Fibroblast of skin of right quadriceps (primary cell): ENCODE measurements at places on chromosomes 13 and 19.

GRCh38 chr13:21115231-21115630 lies 53.8 kb upstream of the LATS2 start:
- no peak for DNase-seq

GRCh38 chr19:29837448-29837981 lies 25.7 kb downstream of the CCNE1 start:
- no peak for DNase-seq

GRCh38 chr13:49146950-49147355 lies 73.2 kb upstream of the MLNR start:
- DNase-seq, result peak; percentile 20

GRCh38 chr19:45901912-45902650 lies at the start of gene MYPOP:
TSS of gene MYPOP (minus strand) at chr19:45902613. CDS start at chr19:45901773, 840 bp downstream.
- DNase-seq, result no peak

GRCh38 chr13:26941345-26942174 lies 181.0 kb upstream of the GPR12 start:
- peak; percentile 57 for DNase-seq

DNA sequence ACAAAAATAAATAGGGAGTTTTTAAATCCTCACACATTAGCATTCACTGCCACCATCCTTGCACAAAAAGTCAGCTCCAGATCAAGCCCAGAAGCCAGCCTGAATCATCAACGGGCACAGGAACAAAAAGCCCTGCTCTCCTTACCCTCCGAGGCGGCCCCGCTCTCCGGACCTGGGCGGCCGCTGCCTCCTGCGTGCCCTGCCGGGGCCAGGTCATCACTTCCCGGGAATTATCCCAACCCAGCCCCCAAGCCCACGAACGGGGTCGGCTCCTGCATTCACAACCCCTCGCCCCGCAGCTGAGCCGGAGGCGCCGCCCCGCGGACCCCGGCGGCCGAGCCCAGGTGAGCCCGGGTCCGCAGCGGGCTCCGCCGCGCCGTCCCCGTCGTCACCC lies 754 bp downstream of the DNAJB1 start:
- no peak for DNase-seq

GRCh38 chr13:99757756-99758459 lies 213.7 kb downstream of the ZIC5 start:
- no peak for DNase-seq

DNA sequence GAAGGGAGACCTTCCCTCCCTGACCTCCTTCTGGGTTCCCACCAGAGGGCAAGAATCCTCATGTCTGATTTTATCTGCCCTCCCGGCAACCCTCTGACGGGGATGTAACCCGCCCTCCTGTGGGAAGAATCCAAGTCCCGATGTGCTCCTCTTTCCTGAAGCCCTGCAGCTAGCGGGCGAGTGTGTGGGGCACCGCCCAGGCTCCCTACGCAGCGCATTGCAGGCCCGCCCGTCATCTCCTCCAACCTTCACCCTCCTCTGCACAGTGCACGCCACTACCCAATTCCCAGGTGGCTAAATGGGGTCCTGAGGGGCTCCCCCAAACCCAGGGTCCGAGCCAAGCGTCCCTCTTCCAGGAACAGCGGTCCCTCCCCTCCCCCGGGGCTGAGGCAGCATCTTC lies 7.3 kb downstream of the LAIR1 start:
- DNase-seq, result no peak

DNA sequence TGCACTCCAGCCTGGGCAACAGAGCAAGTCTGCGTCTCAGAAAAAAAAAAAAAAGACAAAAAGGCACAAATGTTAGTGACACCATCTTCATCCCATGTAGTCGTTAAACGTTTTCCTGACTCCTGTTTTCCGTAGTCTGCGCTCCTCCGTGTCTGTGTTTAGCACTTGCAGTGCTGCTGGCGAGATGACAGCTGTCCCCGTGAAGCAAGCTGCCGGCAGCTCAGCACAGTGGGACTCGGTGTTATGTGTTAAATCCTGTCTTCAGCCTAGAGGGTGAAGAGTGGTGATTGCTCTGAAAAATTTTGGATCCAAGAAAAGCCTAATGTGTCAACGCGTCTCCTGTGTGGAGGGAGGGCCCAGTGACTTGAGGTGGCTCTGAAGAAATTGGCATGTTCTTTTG lies 18.4 kb downstream of the UBXN6 start:
- DNase-seq, result no peak

DNA sequence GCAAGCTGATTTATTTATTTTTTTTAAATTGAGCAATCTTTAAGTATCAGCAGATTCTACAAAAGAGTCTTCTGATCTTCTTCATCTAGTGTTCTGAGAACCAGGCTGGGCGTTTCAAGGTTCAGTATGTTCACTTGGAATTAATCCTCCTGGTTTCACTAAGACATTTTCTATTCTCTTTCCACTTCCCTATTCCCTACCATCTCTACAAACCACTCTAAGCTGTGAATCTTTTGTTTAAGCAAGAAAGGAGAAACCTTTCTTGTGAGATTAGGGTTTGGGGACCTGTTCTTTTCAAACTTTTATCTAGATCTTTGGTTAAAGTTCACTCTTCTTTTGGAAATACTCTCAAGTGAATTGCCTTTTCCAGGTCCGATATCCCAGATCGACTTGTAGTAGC lies 59.3 kb downstream of the URI1 start:
- no peak for DNase-seq

GRCh38 chr19:35904311-35905068 lies 2.2 kb downstream of the HCST start:
- no peak for DNase-seq

DNA sequence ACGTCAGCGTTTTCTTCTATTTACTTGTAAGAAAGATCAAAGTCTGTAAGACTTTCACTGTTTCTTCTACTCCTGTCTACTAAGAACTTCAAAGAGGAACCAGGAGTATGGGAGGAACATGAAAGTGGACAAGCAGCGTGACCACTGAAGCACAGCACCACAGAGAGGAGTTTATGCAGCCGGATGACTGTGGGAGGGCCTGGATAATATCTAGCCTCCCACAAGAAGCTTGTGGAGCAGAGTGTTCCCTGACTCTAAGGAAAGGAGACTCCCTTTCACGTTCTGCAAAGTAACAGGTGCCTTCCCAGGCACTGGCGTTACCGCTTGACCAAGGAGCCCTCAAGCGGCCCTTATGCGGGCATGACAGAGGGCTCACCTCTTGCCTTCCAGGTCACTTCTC lies 83.6 kb upstream of the PDCD5 start:
- DNase-seq, result no peak

- no peak for DNase-seq
Observed at GRCh38 chr19:41933693-41934426, 5.6 kb upstream of the ERFL start.

GRCh38 chr13:59111751-59112171 lies 1052.0 kb downstream of the DIAPH3 start:
- peak; percentile 93 for DNase-seq

GRCh38 chr13:67650471-67650870 lies 420.3 kb upstream of the PCDH9 start:
- peak; percentile 3 for DNase-seq

DNA sequence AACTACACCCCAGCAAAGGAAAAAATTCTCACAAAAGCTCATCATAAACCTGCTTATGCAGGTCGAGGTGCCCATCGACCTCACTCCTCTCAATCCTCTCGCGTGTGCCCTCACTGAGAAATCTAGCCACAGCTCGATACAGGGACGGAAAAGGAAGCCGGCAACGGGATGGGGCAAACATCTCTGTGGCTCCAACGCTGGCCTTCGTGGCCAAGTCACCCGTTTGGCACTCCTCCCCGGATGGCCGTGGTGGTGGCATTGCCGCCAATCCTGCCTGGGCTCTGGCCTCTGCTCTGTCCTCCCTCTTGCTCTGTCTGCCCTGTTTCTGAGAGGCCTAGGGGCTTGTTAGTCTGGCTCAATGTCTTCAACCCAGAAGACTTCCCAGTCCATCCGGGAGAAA lies 41.2 kb downstream of the ZNF146 start:
- DNase-seq, result no peak

DNA sequence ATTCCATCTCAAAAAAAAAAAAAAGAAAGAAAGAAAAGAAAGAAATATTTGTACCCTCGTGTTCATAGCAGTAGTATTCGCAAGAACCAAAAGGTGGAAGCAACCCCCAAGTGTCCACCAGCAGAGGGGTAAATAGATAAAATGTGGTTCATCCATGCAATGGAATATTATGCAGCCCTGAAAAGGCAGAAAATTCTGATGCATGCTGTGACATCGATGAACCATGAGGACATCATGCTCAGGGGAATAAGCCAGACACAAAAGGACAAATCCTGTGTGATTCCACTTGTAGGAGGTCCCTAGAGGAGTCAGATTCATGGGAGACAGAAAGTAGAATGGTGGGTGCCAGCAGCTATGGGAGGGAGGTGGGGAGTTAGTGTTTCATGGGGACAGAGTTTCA lies 6.4 kb upstream of the LRRC8E start:
- DNase-seq, result no peak

- DNase-seq, result no peak
Observed at GRCh38 chr13:35457258-35457657, 19.2 kb downstream of the MAB21L1 start.

- DNase-seq, result peak; percentile 16
Observed at GRCh38 chr19:3671680-3672574, 28.3 kb downstream of the PIP5K1C start.

DNA sequence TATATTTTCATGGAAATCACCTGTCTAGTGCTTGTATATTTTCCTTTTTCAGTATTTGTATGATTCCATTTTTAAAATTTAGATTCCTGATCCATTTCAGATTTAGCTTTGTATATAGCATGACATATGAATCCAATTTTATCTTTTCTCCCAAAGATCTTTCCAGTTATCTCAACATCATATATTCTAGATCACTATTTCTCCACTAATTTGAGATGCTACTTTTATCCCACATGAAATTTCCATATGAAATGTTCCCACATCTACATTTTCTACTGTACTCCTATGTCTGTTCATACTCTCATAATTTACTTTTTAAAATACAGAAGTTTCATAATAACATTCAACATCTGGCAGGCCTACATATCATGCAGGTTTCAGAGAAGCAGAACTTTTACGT lies 1784.1 kb downstream of the SLITRK5 start:
- DNase-seq, result no peak

GRCh38 chr19:4768934-4769777 lies 22.4 kb upstream of the FEM1A start:
- DNase-seq, result peak; percentile 83

- DNase-seq, result no peak
Observed at GRCh38 chr13:27510082-27510481, 59.7 kb upstream of the MTIF3 start.

- peak; percentile 66 for DNase-seq
Observed at GRCh38 chr13:23212671-23213070, 31.9 kb downstream of the SGCG start.

DNA sequence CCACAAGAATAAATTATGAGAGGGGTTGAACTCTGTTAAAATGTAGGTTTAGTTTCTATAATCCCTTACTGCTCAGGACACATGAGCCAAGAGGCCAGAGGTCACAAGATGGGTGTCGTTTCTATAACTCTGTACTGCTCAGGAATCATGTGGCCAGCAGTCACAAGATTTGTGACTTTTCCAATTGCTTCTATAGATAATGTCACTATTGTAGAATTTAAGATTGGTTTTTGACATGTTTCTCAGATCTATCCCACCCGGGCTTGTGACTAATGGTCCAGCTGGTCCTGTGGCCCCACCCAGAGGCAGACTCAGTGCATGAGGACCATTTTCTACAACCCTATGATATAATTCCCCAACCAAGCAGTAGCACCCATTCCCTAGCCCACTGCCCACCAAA lies 662.0 kb upstream of the KLF12 start:
- no peak for DNase-seq

- DNase-seq, result no peak
Observed at GRCh38 chr13:31074756-31075155, 86.9 kb downstream of the HSPH1 start.

DNA sequence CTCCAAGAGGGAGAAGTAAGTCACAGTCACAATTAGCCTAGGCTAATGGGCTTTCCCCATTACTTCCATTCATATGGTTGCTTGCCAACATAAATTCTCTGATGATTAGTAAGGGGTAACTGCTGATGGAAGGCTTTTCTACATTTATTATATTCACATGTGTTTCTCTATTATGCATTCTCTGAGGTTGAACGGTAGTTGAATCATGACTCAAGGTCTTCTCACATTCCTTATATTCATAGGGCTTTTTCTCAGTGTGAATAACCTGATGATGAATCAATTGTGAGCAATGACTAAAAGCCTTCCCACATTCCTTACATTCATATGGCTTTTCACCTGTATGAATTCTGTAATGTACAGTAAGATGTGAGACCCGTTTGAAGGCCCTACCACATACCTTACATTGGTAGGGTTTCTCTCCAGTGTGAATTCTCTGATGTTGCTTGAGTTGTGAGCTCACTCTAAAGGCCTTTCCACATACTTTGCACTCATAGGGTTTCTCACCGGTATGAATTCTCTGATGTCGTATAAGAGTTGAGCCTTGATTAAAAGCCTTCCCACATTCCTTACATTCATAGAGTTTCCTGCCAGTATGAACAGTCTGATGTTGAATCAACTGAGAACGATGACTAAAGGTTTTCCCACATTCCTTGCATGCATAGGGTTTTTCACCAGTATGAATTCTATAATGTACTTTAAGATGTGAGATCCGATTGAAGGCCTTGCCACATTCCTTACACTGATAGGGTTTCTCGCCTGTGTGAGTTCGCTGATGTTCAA lies 9.3 kb downstream of the ZNF582 start:
- DNase-seq, result peak; percentile 18

DNA sequence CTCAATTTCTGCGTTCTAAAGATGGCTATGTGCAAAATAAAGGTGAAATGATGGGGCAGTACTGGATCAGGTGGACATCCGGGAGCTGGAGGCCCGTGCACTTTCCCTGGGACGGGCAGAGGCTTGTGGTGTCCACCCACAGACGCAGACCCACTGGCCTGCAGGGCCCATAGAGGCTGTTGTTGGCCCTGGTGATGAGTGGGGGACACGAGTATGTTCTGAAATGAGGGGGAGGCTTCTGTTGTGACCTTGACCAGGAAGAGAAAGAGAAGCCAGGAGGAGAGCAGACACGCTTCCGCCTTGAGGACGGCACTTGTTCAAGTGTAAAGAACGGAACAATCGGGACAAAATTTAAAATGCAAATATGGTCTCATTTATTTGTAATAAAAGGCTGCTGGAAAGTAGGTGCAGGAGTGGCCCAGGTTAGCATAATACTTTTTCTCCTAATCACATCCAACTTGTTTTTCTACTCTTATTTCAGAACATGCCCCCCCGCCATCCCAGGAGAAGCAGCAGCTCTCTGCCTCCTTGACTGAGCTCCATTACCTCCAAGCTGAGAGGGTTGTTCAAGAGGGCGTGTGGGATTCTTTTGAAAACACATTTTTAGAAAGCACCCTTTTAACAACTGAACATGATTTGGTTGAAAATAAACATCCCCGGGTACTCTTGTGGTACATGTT lies 27.1 kb downstream of the ATP11A start:
- no peak for DNase-seq

- peak; percentile 38 for DNase-seq
Observed at GRCh38 chr13:103188713-103189326, 122.6 kb upstream of the SLC10A2 start.

DNA sequence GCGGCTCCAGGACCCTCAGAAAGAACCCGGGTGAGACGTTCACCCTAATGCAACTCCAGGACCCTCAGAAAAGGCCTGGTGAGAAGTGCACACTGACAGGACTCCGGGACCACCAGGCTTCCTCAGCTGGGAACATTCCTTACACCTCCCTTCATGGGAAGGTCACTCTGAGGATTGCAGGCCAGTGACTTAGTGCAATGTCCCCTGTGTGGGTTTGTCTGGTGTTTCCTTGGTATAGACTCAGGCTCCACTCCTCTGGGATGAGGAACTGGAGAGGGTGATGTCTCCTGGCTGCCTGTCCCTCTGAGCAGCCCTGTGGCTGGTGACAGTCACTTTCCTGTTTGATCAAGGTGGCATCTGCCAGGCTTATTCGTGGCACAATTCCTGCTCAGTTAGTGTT lies 49.7 kb downstream of the TEX29 start:
- no peak for DNase-seq

GRCh38 chr13:49148405-49148804 lies 71.7 kb upstream of the MLNR start:
- DNase-seq, result no peak
